ENCODE measurements at places on chromosomes 7 and 10.
A peak's percentile ranks its signal among the peaks of the same experiment; 100 is the strongest.

GRCh38 chr10:1063232-1063865 is 7.2 kb downstream of the WDR37 start:
- no peak for DNase-seq

- DNase-seq: peak; percentile 91
Observed at GRCh38 chr10:103145860-103146466, 47.1 kb downstream of the NT5C2 start.

- DNase-seq: peak; percentile 88
Observed at GRCh38 chr7:30896036-30896435, 15.6 kb upstream of the AQP1 start.

GRCh38 chr7:39433550-39433949 is 132.7 kb upstream of the YAE1 start:
- no peak for DNase-seq

DNA sequence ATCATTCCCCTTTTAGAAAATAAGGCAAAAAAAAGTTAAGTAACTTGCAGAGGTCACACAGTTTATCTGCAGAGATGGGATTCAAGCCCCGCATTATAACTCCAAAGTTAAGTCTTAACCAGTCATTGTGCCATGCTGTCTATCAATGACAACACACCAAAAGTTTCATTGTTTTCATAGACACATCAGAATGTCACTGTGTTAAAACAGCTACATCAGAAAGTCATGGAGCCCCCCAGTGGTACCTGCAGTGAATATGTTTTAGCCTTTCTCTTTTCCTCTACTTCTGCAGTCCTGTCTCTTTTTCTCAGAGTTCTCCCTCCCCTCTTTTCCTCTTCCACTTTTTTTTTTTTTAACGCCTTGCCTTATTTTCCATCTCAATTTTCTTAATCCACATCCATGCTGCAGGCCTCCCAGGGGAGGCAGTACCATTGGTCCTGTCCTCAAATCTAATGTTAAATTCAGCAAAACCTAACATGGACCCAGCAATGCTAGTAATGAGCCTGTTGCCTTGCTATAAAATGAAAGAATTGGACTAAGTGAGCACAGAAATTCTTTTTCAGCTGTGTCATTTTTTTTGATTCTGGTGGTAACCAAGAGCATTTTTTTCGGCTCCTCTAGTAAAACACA is 3.8 kb upstream of the NRCAM start:
- no peak for DNase-seq

DNA sequence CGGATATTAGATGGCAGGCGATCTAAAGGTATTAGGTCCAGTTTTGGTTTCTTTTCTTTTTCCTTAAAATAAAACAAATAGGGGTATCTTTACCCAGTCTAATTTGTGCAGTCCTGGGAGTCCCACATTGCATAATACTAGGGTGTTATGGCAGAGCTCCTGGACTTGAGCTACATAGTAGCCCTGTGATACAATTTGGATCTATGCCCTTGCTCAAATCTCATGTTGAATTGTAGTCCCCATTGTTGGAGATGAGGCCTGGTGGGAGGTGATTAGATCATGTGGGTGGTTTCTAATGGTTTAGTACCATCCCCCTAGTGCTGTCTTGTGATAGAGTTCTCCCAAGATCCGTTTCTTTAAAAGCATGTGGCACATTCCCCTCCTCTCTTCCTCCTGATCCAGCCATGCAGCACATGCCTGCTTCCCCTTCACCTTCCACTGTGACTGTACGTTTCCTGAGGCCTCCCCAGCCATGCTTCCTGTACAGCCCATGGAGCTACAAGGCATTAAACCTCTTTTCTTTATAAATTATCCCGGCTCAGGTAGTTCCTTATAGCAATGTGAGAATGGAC is 141.9 kb downstream of the RPS24 start:
- no peak for DNase-seq

DNA sequence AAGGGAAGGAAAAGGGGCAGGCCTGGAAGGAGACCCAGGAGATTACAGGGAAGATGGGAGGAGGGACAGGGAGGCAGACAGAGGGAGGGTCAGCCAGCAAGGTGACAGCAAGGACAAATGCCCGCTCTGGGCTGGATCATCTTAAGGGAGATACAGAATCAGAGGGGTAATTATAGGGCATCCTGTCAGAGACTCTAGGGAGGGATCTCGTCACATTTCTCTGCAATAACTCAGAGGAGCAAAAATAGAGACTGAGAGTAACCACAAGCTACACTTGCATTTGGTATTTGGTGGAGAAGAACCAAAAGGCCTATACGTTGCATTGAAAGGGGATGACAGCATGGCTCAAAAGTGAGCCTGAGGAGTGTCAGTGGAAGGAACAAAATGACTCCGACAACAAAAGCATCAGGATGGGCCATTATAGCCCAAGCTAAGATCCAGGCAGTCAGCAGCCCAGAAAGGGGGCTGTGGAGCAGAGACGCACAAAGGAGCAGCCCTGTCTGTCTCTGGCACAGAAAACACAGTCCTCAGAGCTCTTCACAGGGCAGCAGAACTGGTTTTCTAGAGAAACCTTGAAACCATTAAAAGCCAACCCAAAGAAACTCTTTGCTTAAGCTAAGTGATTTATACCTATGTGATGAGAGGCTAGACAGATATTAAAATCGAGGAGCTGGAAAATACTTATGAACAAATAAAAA is 430.2 kb upstream of the VSTM2A start:
- no peak for DNase-seq

DNA sequence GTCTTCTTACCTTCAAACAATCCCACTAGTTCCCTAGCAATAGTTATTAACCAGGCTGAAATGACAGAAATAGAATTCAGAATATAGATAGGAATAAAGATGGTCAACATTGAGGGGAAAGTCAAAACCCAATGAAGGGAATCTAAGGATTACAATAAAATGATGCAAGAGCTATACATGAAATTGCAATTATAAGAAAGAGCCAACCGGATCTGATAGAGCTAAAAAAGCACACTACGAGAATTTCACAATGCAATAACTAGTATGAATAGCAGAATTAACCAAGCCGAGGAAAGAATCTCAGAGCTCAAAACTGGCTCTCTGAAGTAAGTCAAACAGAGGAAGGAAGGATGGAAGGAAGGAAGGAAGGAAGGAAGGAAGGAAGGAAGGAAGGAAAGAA is 288.7 kb upstream of the KCND2 start:
- no peak for DNase-seq

- DNase-seq: no peak
Observed at GRCh38 chr10:100509241-100509840, 10.3 kb downstream of the SEC31B start.

Data from amniotic epithelial cell (primary cell).